ENCODE measurements at places on chromosomes 4 and X. TPM values are rescaled to one million over a fixed set of nuclear protein-coding genes. Genes with fewer than 3 reads are reported as not detected.

The USP17L10 gene
- not detected for total RNA-seq

The RASSF6 gene
- not detected for total RNA-seq

The SPANXC gene
- not detected for total RNA-seq

The DCAF8L2 gene
- not detected for total RNA-seq

The XAGE1A gene
- total RNA-seq = not detected

The PCYT1B gene
- total RNA-seq = 0.36 TPM

The MAGEB2 gene
- total RNA-seq = not detected

The ABCG2 gene
- 0.25 TPM for total RNA-seq

The HMGN5 gene
- total RNA-seq = 3.2 TPM

The EDA gene
- total RNA-seq = 0.49 TPM

The ING2 gene
- total RNA-seq = 18.2 TPM

The EXOSC9 gene
- 75.8 TPM for total RNA-seq

The OPHN1 gene
- total RNA-seq = 0.04 TPM

The SRPX gene
- not detected for total RNA-seq

The KCND1 gene
- total RNA-seq = 2.6 TPM

The NPY2R gene
- total RNA-seq = not detected

The TRIM2 gene
- total RNA-seq = 1.4 TPM

The FAM47E gene
- total RNA-seq = not detected

The SSX4B gene
- not detected for total RNA-seq

The NHSL2 gene
- 0.88 TPM for total RNA-seq

The PNMA3 gene
- total RNA-seq = 1.4 TPM

The RPL36A gene
- 302 TPM for total RNA-seq

The CXXC4 gene
- not detected for total RNA-seq

The ZBTB49 gene
- total RNA-seq = 6.3 TPM

The BEND2 gene
- total RNA-seq = not detected

The SSX1 gene
- total RNA-seq = not detected

The SMIM31 gene
- total RNA-seq = not detected

The NEIL3 gene
- total RNA-seq = 16.6 TPM

The F11 gene
- not detected for total RNA-seq

The SUPT20HL2 gene
- total RNA-seq = not detected

The FATE1 gene
- not detected for total RNA-seq

The GAGE1 gene
- not detected for total RNA-seq

The PIR gene
- 1.2 TPM for total RNA-seq

The EGF gene
- total RNA-seq = not detected

The FGFR3 gene
- total RNA-seq = 1.0 TPM

The DCHS2 gene
- total RNA-seq = not detected

The RNF128 gene
- not detected for total RNA-seq

The TRIM61 gene
- 1.1 TPM for total RNA-seq

The AASDH gene
- 14.5 TPM for total RNA-seq

The NDP gene
- not detected for total RNA-seq

The NEXMIF gene
- total RNA-seq = 0.49 TPM

The PABPC1L2B gene
- not detected for total RNA-seq

The CT83 gene
- total RNA-seq = not detected

The PPEF2 gene
- total RNA-seq = 0.25 TPM

The UGT2B7 gene
- not detected for total RNA-seq

The ZAR1 gene
- total RNA-seq = not detected

The PORCN gene
- 13.9 TPM for total RNA-seq

The MAOB gene
- not detected for total RNA-seq

The NLGN4X gene
- not detected for total RNA-seq

The SLC9A7 gene
- 17.0 TPM for total RNA-seq

The MAGEE2 gene
- not detected for total RNA-seq

The GLRB gene
- total RNA-seq = not detected

The COL4A5 gene
- total RNA-seq = not detected

The OPRPN gene
- total RNA-seq = not detected
